Erythroblast (primary cell): ENCODE measurements at places on chromosomes 3 and 15.

DNA sequence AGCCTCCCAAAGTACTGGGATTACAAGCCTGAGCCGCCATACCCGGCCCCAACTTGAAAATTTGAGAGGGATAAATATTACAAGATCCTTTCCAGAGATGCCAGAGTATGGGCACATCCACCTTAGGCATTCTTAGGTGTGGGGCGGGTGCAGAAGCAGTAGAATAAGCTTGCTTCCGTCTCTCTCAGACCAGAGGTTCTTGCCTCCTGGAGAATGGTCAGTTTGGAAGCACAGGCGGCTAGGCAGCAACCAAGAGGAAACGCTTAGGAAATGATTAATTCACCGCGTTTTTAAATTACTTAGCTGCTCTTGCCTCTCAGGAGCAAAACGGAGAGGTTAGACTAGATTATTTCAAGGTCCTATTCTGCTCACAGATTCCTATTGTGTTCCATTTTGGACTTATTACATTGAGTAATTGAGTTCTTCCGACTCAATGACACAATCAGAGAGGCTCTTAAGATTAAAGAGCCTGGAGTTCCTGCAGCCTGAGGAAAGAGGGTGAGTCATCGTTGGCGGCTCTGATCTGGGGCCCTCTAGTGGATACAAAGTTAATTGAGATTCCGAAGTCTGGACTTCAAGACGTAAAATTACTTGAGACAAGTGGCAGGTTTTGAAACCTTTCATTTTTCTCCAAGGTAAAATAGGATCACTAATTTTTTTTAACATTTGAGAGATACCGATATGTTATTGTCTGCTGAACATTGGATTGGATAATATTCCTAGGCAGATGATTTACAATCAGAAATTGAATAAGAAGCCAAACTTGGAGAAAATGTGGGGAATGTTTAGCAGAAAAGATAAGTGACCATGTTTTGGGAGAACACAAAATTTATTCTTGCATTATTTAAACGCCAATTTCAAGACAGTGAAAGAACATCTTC lies 5.8 kb upstream of the TOPAZ1 start:
- DNase-seq = peak; percentile 86

GRCh38 chr15:33822479-33822878 lies 145.8 kb upstream of the CHRM5 start:
- DNase-seq = no peak

GRCh38 chr15:29945943-29946596 lies 123.8 kb upstream of the TJP1 start:
- DNase-seq = no peak

GRCh38 chr3:46705751-46706552 lies 4.8 kb downstream of the TMIE start:
- DNase-seq = no peak

- DNase-seq = no peak
These were observed 294.8 kb upstream of the EPHA3 start for GRCh38 chr3:88812576-88812975.

- DNase-seq = peak; percentile 84
These were observed 2.9 kb downstream of the GATA2 start for GRCh38 chr3:128489927-128490649.

DNA sequence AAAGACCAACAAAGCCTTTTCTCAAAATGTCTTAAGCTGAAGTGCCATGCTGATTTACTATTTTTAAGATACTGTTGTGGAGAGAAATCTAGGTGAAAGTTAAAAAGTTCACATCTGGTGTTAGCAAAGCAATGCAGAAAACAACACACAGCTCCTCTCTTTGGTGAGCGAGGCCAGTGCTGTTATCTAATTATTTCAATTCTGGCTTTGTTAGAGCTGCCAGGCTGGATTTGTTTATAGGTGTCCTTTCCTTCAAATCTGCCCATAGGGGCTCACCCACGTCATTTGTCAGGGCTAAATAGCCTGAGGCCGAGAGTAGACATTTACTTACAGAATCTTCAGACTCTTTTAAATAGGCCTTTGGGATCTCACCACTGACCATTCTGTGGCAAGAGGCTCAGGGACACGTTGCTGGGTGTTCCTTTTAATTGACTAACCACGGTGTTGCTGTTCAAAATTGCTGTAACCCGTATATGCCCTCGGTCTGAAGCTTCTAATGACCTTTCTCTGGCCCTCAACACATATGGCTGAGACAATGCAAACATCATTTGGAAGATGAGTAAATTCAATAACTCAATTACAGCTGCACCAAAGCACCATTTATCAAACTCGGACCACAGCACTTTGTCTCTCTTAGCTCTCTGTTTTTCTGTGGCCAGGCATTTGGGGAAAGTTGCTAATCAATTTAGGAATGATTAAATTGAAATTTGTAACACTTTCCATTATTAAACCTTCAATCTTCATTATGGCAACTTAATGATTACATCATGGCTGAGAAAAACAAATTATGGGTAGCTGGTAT lies 152.6 kb downstream of the PDZRN3 start:
- no peak for DNase-seq

DNA sequence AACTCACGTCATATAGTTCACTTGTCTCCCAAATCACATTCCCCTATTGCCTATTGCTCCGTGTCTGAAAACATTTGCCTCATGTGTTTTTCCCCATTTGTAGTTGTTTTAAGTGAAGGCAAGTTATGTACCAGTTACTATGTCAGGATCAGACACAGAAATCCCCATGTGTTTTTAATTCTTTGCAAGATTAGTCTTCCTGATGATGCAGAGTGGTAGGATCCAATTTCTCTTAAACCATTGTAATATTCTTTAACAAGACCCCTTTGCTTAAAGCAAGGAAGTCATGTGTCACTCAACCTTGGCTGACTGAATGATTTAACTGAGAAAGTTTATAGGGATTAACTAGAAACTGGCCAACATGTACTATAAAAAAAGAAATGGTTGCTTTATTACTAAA lies 164.4 kb downstream of the OPA1 start:
- DNase-seq = no peak

DNA sequence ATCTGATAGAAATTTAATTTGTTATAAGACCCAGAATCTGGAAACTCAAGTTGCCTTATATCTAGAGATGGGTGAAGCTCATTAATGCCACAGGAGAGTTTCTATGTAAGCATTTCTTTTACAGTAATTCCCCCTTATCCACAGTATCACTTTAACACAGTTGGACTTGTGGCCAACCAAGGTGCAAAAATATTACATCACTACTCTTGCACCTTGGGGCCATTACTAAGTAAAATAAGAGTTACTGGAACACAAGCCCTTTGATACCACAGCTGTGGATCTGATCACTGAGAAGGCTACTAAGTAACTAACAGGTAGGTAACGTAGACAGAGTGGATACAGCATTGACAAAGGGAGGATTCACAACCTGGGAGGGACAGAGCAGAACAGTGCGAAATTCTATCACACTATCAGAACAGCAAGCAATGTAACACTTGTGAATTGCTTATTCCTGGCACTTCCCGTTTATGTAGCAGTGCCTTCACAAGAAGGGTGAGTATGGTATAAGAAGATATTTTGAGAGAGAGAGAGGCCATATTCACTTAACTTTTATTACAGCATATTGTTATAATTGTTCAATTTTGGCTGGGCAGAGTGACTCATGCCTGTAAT lies 33.9 kb upstream of the TOPBP1 start:
- no peak for DNase-seq

GRCh38 chr3:43753741-43754715 lies 63.3 kb downstream of the ABHD5 start:
- no peak for DNase-seq

DNA sequence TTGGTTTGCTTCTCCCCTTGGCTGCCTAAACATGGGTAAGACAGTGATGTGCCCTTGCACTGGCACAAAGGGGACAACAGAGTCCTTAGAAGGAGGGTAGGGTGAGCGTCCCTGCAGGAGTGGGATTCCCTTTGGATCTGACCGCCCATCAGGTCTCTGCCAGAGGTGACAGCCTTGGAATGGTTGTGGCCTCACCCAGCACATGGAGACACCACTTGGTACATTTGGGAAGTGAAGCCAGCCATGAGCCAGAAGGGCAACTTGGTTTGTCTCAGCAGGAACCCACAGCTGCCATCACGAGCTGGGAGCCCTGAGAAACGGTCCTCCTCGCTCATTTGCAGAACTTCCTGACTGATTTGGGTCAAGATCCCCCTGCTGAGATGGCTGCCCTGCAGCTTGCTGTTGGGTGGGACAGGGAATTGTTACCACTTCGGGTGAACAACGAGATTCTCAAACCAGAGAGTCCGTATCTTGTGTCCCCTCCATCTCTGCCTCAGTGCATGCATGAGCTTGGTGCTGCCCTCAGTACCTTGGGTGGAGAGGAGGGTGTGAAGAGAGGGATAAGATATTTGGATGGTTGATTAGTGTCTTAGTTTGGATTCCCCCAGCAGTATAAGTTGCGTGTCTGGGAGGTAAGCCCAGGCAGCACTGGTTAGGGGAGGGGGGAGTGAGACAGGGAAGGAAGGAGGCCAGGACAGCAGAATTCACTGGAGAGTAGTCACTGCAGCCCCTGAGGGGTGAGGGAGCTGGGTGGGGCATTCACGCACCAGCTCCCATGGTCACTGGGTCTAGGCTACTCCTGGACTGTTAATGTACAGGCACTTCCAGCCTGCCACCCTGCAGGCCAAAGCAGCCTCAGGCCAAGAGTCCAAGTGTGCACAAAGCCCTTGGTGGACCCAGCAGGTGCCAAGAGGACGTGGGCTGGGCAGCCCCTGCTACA lies 168.8 kb upstream of the TOPAZ1 start:
- DNase-seq = no peak

GRCh38 chr3:18738393-18739098 lies 313.4 kb upstream of the SATB1 start:
- DNase-seq = no peak

- DNase-seq = no peak
These were observed 552.9 kb upstream of the KCNMB2 start for GRCh38 chr3:177983320-177983719.

- DNase-seq = no peak
These were observed 53.4 kb upstream of the DCUN1D1 start for GRCh38 chr3:183033746-183034145.

GRCh38 chr3:189680723-189681122 lies 49.5 kb downstream of the TP63 start:
- no peak for DNase-seq

DNA sequence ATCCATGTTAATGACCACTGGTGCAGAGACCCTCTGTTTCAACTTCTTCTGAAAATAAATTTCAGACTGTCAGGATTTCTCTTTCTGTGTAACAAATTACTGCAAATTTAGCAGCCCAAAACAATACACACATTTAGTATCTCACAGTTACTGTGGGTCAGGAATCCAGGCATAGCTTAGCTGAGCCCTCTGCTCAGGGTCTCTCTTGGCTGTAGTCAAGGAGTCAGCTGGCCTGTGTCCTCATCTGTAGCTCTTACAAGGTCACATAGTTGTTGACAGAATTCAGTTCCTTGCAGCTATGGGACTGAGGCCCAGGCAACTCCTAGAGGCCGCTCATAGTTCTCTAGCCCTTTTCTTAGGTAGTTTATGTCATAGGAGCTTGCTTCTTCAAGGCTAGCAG lies 51.9 kb downstream of the NKIRAS1 start:
- DNase-seq = no peak
